Esophagus mucosa (tissue), 1 donor: ENCODE measurements at places on chromosomes 5 and 9. TPM values are rescaled to one million over a fixed set of nuclear protein-coding genes. Genes with fewer than 3 reads are reported as not detected.
A peak's percentile ranks its signal among the peaks of the same experiment; 100 is the strongest.

The NOXA1 gene
- 5.5 TPM for total RNA-seq

The SNCAIP gene
- total RNA-seq, result 2.3 TPM

The ADAMTS6 gene
- 1.2 TPM for total RNA-seq

The THG1L gene
- 10.6 TPM for total RNA-seq

- ATAC-seq, result no peak
Observed at GRCh38 chr5:176535664-176536131, 1.5 kb downstream of the RNF44 start.

- ATAC-seq, result no peak
Observed at GRCh38 chr9:5375790-5376477, 36.3 kb upstream of the RLN1 start.

DNA sequence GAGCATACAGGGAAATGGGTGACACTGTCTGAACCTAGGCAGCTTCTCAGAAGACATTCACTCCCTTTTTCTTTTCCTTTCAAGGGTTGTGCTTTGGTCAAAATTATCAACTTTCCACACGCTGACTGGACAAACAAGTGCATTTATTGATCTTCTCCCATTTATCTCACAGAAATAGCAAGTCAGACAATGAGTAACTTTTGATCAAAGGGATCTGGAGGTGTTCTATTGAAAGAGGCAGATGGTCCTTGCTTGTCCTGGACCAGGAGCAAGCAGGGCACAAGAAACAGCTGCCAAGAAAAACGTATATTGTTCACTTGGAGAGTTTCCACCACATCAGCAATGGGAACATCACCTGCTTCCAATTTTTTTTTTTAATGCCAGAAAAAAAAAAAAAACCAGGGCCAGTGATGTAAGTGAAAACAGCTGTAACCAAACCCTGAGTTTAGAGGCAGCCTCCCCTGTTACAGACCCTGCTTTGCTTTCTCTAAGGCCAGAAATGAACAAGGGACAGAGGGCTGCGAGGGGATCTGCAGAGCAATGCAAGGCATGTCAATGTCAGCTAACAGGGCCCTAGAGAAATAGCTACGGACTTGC, 79.8 kb downstream of the NIPSNAP3B start:
- no peak for ATAC-seq

GRCh38 chr9:116323012-116323411, 169.4 kb downstream of the PAPPA start:
- ATAC-seq, result no peak

GRCh38 chr5:177132136-177133095, 1.2 kb upstream of the NSD1 start:
- peak; percentile 19 for ATAC-seq

DNA sequence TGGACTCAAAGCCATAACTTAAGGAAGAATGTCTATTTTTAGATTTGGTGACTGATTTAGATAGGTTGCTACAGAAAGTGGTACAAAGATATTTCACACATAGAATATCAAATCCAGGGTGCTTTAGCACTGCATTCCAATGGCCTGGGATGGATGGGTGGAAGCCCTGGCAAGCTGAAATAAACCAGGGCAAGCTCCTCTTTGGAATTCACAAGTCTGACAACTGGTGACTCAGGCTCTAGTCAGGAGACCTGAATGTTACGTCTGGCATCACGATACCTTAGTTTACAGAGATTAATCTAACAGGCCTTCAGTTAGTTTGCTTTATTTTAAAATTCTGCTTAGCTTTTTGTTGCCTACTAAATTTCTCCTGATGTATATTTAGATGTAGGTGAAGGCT, 144.0 kb downstream of the TMC1 start:
- peak; percentile 64 for ATAC-seq

DNA sequence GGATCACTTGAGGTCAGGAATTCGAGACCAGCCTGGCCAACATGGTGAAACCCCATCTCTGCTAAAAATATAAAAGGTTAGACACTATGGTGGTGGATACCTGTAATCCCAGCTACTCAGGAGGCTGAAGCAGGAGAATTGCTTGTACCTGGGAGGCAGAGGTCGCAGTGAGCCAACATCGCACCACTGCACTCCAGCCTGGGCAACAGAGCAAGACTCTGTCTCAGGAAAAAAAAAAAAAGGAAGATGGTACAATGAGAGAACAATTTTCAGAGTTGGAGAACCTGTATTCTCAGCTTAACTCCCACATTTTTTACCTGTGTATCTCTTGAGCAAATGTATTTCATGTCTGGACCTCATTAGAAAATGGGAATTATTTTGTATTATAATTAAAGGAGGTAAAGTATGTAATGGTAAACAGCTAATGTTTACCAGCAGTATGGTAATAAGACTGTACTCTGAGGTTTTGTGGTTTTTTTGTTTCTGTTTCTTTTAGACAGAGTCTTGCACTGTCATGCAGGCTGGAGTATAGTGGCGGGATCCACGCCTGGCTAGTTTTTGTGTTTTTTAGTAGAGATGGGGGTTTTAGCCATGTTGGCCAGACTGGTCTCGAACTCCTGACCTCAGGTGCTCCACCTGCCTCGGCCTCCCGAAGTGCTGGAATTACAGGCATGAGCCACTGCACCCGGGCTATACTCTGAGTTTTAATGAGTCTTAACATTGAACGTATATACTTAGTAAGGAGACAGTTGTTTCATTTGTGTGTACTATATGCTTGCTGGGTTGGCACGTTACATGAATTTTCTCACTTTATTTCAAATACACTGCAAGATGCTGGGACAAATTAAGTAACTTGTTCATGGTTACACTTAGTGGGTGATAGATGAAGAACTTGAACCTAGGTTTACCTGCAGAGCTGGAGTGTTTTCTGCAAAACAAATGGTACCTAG, 16.2 kb downstream of the UHRF2 start:
- ATAC-seq, result peak; percentile 55

GRCh38 chr9:76521244-76521681, 62.3 kb downstream of the GCNT1 start:
- ATAC-seq, result peak; percentile 71
